Right ventricle myocardium superior (tissue), 1 donor: ENCODE measurements at places on chromosomes 11 and 22. TPM values are rescaled to one million over a fixed set of nuclear protein-coding genes. Genes with fewer than 3 reads are reported as not detected.

The PRR33 gene
- 5.8 TPM for total RNA-seq

The MRGPRX4 gene
- total RNA-seq, result not detected

The PLEKHA7 gene
- total RNA-seq, result 16.2 TPM

The NRGN gene
- total RNA-seq, result 3.6 TPM

- DNase-seq, result no peak
Observed at GRCh38 chr11:66843776-66844495, 695 bp downstream of the RCE1 start.

DNA sequence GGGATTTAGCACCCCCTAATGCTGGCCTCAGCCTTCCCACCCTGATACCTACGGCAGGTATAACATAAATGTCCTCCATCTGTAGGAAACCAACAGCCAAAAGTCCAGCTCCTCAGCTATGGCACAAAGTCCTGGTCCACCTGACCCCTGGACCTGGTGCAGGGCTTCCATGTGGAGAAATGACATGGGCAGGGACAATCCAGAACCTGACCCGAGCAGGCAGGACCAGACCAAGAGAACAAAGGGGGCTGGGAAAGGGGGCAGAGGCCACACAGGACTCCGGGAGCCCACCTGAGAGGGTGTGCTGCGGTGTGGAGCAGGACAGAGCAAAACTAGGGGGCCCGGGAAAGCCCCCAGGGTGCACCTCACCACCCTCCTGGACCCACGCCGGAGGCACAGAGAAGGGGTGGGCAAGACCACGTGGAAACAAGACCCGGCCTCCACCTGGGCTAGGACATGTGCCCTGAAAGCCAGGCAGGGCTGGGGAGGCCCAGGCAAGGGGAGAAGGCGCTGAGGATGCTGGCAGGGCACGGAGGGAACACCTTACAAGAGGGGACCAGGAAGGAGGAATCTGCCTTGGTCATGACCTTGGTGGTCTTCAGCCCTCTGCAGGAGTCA lies 368.9 kb downstream of the SHANK2 start:
- no peak for DNase-seq

- no peak for DNase-seq
Observed at GRCh38 chr11:96082002-96082899, 158.3 kb upstream of the MTMR2 start.

DNA sequence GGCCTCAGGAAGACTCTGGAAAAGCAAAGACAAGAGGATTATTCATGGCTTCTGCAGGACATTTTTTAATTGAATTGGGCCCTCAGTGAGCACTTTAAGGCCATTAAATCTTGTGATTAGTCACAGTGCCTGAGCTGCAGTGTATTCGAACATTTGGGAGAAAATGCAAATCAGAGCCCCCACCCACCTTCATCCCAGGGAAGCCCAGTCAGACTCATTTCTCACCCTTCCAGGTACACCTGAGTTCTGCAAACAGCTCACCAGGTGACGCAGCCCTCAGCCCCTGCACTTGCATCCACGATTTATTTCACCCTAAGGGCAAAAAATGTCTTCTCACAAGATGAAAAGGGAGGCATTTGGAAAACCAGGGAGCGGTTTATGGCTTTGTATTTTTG lies 128.7 kb downstream of the MPPED1 start:
- DNase-seq, result no peak

GRCh38 chr11:121661880-121662486 lies 209.2 kb upstream of the SORL1-AS1 start:
- DNase-seq, result no peak

DNA sequence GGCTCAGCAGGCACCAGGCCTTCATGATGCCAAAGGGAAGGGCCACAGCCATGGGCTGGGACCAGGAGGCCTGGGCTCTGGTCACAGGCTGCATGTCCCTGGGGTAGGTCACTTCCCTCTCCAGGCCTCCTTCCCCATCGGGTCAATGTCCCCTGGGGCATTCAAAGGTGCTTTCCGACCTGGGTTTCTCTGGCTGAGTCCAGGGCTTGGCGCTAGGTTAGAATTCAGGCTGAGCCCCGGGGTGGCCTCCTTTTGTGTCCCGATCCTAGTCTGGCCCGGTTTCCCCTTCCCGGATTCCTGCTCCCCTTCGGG lies 12.2 kb downstream of the MAFF start:
- no peak for DNase-seq

DNA sequence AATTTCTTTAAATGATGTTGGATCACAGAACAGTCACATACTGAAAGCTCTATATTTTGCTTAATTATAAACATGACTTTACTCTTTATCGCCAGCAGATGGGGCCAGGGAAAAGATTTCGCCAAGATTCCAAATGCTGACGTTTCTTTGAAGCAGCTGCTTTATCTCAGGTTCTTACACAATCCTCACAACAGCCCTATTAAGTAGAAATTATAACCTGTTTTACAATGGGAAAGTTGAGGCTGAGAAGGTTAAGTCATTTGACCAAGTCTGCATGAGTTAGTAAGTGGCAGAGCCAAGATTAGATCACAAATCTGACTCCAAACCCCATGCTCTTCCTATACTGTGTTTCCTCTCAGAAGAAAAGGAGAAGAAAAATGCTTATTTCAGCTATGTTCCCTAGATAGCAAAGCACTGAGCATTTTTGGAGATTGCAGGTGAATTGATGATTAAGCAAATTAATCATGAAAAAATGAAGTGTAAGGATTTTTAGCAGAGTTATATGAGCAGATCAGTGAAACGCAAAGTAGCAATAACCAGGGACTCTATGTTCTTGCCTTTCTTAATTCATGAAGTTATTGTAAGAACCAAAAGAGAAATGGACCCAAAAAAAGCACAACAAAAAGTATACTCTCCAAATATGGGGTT lies 79.0 kb downstream of the AASDHPPT start:
- DNase-seq, result no peak

DNA sequence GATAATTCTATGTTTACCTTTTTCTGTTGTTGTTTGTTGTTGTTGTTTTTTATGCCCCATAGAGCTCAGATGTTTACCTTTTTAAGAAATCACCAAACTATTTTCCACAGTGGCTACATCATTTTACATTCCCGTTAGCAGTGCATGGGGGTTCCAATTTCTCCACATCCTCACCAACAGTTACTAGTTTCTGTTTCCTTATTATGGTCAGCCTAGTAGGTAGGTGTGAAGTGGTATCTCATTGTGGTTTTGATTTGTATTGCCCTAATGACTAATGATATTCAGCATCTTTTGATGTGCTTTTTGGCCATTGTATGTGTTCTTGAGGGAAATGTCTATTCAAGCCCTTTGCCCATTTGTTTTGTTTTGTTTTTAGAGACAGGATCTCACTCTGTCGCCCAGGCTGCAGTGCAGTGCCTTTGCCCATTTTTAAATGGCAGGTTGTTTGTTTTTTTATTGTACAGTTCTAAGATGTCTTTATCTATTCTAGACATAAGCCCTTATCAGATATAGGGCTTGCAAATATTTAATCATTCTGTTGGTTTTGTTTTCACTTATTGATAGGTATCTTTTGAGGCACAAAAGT lies 27.5 kb downstream of the CHEK2 start:
- no peak for DNase-seq

- peak; percentile 62 for DNase-seq
Observed at GRCh38 chr22:36194971-36195370, 6.6 kb downstream of the APOL4 start.
